ENCODE measurements at places on chromosomes 16 and 17.
A peak's percentile ranks its signal among the peaks of the same experiment; 100 is the strongest.

DNA sequence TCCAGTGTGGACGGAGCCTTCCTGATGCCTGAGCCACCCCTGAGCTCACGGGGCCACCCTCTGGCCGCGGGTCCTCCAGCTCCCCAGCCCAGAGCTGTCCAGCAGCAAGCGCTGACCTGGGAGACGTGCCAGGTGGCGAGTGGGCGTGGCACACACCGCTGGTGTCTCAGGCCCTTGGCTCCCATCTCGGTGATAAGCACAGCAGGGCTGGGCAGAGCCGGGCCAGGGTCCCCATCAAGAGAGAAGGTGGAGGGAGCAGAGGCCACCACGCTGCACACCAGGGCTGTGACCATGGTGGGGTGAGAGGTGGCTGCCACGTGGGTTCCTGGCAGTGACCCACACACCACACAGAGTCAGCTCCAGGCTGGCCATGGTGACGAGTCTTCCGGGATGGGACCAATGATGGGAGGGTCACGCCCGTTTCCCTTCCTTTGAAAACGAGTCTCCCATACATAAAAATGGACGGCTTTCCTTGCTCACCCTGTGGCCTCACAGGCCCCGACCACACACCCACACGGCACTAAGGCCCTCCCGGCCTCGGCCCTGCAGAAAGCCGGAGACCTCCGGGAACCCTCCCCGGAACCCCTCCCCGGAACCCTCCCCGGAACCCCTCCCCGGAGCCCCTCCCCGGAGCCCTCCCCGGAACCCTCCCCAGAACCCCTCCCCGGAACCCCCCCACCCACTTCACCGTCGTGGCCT is 16.8 kb downstream of the UTS2R start:
- no peak for DNase-seq

DNA sequence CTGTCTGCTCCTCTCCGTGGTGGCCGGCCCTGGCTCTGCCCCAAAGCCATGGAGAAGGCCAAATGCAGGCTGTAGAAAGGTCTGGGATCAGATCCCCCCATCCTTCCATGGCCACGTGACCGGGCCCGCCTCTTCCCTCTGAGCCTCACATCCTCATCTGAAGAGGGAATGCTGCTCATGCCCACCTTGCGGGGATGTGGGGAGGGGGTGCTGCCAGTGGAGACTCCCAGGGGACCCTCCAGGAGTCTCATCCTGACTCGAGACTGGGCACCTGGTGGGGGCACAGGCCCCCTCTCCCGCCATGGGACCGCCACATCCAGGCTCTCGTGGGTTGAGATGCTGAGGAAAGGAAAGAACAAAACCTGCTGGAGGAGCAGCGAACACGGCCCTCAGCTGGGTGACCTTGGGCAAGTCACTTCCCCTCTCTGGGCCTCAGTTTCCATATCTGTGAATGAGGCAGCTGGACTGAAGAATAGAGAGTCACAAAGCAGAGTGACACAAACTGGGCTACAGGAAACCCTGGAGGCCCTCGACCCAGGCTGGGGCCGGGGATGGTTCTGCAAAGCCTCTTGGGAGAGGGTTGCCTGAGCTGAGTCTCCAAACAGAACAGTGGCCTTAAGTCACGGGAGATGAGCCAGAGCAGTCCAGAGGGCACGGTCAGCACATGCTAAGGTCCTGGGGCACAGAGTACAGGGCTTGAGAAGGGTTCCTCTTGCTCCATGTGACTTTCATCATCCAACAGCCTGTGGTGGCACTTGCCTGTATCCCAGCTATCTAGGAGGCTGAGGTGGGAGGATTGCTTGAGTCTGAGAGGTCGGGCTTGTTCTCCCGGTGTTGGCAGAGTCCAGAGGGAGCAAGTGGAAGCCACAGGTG is 30.1 kb downstream of the SOCS1 start:
- DNase-seq = peak; percentile 51

DNA sequence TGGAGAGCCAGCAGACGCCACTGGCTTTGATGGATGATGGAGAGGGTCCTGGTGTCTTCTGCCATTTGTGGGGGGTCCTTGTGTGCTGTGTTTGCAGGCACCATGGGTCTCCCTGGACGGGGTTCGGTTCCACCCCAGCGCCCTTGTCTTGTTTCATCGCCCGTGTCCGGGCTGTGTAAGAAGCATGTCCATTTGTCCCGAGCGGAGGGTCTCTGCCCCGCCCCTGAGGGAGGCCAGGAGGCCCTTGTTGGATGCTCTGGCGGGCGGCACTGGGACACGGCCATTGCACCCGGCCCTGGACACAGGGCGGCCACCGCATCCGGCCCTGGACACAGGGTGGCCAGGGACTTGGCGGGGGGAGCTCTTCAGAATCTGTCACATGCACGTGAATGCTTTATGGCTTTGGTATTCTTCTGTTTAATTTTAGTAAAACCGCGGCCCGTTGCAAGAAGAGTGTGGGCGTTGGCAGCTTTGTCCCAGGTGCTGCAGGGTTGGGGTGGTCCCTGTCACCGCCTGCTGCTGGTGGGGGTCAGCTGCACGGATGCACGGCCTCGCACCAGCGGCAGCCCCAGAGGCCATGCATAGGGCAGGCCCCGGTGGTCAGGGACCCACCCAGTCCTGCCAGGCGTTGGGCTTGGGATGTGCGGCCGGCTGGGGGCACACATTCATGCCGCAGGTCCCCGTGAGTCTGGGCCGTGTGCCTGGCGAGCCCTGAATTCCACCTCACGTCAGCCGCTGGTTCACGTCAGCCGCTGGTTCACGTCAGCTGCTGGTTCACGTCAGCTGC is 21.0 kb upstream of the ZNF750 start:
- DNase-seq = no peak

DNA sequence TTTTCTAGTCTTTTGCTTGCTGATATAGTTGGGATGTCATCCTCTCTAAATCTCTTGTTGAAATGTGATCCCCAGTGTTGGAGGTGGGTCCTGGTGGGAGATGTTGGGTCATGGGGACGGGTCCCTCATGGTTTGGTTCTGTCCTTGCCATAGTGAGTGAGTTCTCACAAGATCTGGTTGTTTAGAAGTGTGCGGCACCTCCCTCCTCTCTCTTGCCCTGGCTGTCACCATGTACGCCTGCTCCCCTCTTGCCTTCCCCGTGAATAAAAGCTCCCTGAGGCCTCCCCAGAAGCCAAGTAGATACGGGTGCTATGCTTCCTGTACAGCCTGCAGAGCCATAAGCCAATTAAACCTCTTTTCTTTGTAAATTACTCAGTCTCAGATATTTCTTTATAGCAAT is 15.2 kb downstream of the IL4R start:
- DNase-seq = no peak

- no peak for DNase-seq
These were observed 10.0 kb downstream of the DECR2 start for GRCh38 chr16:411576-412265.

GRCh38 chr16:58644765-58645487 is 15.3 kb upstream of the CNOT1 start:
- DNase-seq = no peak

GRCh38 chr16:58110571-58111301 is 18.4 kb downstream of the CFAP20 start:
- no peak for DNase-seq

- no peak for DNase-seq
These were observed 23.9 kb downstream of the CCDC102A start for GRCh38 chr16:57512296-57513001.

GRCh38 chr16:70548936-70549335 is 25.3 kb downstream of the SF3B3 start:
- no peak for DNase-seq

DNA sequence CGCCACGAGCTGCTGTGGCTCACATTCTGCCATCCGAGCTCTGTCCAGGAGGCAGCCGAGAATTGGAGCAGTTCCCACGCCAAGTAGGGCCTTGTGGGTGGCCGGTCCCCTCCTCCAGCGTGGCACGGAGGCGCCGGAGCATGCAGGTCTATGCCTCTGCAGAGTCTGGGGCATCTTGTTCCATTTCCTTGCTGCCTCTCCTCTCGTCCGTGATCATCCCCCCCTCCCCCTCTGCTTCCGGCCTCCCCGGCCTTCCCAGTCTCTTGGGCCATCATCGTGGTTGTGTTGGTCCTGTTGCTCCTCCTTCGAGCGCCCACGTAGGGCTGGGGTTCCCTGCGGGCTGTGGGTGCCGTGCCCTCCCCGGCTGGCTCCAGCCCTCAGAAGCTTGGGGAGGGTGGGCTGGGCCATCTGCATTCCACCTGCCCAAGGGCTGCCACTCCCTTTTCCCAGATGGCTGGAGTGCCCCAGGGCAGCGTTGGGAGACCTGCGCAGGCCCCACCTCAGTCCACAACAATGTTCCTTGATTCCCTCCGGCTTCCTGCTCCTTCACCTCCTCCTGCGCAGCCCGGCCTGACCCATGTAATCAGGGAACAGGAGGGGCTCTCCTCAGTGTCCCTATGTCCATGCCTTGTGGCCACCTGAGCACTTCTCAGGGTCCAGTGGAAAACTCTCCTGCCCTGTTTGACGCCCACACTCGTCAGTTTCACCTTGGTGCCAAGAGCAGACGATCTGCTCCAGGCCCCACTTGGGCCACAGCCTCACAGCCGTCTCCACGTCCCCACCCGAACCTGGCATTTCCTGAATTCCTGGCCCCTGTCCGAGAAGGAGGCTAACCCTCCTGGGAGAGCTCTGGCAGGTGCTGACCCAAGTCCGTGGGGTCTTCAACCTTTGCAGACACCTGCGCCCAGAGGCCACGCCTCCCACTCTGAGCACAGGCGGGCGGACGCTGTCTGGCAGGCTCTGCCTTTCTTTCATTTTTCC is 37.1 kb downstream of the BAIAP2 start:
- no peak for DNase-seq

DNA sequence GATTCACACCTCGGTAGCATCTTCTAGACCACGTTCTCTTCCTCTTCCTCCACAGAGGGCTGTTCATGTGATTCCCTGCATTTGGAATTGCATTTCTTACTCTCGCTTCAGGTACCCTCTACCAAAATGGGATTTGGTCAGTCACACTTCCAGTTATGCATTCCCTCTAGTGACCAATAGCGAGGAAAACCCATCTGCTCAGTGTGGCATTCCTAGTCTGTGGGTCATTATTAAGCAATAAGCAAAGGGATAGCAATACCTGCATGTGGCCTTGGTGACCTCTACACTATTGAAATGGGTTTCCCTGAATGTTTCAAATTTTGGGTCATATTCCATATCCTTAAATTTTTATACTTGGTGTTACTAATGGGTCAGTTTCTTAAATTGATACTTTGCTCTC is 401 bp upstream of the KRTAP4-5 start:
- no peak for DNase-seq

- DNase-seq = peak; percentile 52
These were observed 21.0 kb upstream of the HERPUD1 start for GRCh38 chr16:56910654-56911539.

DNA sequence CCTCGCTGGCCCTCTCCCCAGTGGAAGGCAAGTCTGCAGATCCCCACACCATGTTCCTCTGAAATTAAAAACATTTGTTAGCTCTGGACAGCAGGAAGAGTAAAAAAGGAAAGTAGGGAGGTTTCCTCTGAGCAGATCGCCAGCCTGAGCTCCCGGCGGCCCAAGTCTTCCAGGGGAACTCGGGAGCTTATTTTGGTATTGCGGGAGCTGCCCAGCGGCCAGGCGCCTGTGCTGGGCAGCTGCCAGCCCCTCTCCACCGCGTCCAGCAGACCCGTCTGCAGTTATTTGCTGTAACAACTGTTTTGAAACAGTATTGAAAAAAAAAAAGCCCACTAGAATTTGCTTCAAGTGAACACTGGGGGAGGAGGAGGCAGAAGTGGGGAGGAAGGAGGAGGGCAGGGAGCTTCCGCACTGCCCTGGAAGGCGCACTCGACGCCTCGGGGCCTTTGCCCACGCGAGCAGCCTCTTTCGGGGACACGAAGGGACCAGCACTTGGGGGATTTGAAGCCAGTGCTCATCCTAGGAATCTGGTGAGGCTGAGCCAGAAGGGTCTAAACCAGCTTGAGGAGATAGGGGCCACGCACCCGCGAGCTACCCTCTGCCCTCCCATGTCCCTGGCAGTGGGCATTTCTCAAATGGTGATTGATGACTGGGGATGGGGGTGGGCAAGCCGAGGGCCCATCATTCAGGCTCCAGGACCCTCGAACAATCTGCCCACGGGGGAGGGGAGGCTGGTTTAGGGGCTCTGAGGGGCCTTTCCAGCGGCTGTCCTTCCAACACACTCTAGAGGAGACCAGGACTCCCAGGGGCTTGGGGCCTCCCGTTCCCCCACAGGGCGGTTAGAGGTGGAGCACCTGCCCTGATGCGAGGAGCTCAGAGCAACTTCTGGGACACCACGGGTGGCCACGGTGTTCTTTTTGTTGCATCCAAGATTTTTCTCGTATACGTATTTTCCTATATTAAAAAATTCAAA is 3.0 kb upstream of the BAHCC1 start:
- DNase-seq = no peak

DNA sequence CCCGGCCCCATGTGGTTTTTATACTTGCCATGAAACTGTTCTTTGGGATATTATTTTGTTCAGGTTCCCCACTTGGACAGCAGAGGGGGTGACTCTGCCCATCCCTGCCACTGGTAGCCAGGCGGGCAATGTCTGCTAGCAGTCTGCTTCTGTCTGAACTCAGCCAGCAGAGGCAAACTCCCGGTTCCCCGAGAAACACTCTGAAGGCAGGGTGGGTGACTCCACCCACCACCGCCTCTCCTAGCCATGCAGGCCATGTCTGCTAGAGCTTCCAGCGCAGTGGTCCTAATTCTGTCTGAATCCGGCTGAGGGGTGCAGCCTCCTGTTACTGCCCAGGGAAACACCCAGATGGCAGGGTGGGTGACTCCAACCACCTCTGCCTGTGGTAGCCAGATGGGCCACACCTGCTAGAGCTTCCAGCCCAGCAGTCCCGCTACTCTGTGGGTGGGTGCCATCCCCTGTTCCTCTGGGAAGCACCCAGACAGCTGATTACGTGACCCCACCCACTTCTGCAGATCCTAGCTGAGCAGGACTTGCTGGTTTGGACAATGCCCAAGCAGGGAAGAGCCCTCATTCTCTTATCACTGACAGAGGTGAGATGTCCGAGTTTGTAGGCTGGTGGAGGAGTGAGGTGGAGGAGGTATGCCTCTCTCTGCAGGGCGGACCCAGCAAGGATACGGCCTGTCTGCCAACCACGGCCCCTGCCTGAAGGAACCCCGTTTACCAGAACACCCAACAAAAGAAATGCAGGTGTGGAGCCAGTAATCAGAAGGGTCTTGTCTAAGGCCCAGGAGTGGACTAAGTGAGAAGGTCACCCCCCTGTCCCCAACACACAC is 22.4 kb downstream of the NLRP1 start:
- no peak for DNase-seq

GRCh38 chr16:59459806-59460205 is 725.7 kb upstream of the GOT2 start:
- no peak for DNase-seq

Measured in activated CD4-positive, alpha-beta T cell treated with anti-CD3 and anti-CD28 coated beads for 36 hours (primary cell).